AML-193 (cell line): ENCODE measurements at places on chromosomes 11 and 22.

GRCh38 chr11:121688055-121688491, 235.3 kb upstream of the SORL1-AS1 start:
- DNase-seq: no peak

- no peak for DNase-seq
Measured at GRCh38 chr11:130905512-130905911, 10.8 kb downstream of the SNX19 start.

DNA sequence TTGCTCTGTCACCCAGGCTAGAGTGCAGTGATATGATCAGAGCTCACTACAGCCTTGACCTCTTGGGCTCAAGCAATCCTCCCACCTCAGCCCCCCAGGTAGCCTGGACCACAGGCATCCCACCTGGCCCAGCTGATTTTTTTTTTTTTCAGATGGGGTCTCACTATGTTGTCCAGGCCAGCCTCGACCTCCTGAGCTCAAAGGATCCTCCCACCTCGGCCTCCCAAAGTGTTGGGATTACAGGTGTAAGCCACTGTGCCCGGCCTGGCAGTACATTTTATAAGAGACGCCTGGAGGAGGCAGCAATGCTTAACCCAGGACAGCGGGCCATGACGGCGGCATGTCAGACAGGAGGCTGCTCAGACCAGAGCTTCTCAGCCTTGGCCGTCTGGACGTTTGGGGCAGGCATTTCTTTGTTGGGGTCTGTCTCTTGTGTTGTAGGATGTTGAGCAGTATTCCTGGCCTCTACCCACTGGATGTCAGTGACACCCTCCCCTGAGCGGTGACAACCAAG, 4.3 kb downstream of the LGALS2 start:
- DNase-seq: no peak

DNA sequence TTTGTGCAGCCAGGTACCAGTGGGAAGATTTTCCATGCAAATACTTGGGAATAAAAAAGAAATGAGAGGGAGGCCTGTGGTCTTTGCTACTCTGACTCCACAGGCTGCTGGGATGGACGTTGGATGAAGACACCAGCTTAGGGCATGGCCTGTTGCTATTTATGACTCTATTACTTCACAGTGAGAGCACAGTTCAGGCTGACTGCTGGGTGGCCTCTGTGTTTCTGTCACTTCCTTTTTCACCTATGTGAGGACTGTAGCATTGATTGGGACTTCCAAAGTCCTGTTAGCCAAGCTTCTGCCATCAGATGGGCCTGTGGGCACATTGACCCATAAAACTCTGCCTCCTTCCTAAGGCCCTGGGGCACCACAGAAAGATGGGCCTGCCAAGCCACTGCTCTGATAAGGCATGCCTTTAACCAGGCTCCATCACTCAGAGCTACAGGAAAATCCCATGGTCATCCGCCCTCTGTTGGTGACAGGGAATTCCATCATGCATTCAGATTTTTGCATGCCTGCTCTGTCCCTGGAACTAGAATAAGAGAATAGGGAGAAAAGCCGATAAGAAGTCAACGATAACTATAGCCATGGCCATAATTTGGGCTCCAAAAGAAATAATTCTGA, 64.6 kb downstream of the KCNJ1 start:
- no peak for DNase-seq

GRCh38 chr11:130771708-130772107, 144.6 kb downstream of the SNX19 start:
- no peak for DNase-seq

GRCh38 chr11:44311339-44312261, 1.7 kb upstream of the ALX4 start:
- DNase-seq: no peak

- DNase-seq: no peak
Measured at GRCh38 chr11:12179531-12179930, 69.1 kb downstream of the MICAL2 start.

GRCh38 chr11:96256215-96257011, 86.6 kb downstream of the MAML2 start:
- DNase-seq: peak; percentile 38

GRCh38 chr11:12719221-12719620, 45.0 kb downstream of the TEAD1 start:
- no peak for DNase-seq

- DNase-seq: no peak
Measured at GRCh38 chr11:10695833-10696232, 2.3 kb upstream of the IRAG1 start.

DNA sequence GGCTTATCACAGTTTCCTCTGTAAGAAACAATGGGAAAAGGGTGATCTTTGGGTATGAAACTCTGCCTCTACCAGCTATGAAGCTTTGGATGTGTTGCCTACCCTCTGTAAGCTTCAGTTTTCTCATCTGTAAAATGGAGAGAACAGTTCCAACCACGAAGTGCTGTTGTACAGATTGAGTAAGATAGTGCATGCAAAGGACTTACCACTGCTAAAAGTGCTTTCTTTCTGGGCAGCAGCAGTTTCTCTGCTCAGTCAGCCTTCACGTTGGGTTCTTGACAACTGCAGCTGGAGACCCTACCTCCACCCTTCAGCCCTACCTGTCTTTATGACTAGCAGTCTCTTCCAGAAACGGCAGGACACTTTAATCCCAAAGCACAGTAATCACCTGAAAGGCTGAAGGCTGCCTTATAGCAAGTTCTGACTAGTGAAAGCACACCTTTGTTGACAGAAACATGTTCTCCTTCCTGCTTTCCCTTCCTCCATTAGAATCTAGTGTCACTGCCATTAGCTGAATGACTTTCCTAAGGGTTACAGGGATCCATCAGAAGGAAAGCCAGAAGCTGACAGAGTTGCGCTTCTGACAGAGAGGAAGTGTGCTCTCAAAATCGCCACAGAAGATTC, 91.4 kb downstream of the RPL27A start:
- no peak for DNase-seq

GRCh38 chr11:61532134-61533038, 23.8 kb downstream of the LRRC10B start:
- DNase-seq: peak; percentile 3

GRCh38 chr11:85844439-85845123, 10.6 kb upstream of the CCDC83 start:
- DNase-seq: no peak

DNA sequence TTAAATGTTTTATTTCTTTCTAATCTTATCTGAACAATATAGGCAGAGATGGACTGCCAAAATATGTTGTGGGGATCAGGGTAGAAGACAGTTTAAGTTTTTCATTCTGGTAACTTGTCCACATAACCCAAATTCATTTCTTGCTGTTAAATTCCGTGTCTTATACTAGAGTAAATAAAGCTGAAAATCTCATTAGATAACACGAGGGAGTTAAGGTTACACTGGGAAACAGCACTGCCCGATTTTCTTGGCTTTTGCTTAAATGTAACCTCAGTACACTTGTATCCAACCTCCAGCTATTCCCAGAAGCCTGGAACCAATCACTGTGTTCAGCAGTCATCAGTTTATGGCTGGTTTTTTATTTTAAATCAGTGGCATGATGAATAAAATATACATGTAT, 48.2 kb downstream of the MICAL3 start:
- DNase-seq: no peak

DNA sequence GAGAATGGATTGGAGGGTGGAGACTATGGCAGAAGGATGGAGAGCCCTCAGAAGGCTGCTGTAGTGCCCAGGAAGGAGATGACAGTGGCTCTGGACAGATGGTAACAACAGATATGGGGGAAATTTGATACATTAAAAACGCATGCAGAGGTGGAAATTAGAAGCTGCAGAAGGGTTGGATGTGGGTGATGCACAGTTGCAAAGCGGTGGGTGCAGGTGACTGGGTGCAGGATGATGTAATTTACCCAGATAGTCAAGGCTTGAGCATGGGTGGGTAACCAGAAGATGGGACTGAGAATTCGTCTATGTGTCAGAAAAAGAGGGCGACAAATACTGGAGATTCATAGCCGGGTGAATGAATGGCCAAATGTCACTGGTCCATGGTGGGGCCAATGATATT, 570.3 kb downstream of the MN1 start:
- DNase-seq: no peak

- no peak for DNase-seq
Measured at GRCh38 chr22:31537019-31537535, 40.7 kb downstream of the SFI1 start.

- DNase-seq: no peak
Measured at GRCh38 chr22:31346733-31347250, 646 bp upstream of the PATZ1 start.

- DNase-seq: no peak
Measured at GRCh38 chr22:43272301-43272700, 70.9 kb downstream of the SCUBE1 start.

- peak; percentile 77 for DNase-seq
Measured at GRCh38 chr11:66020618-66021357, 5.5 kb downstream of the CATSPER1 start.

DNA sequence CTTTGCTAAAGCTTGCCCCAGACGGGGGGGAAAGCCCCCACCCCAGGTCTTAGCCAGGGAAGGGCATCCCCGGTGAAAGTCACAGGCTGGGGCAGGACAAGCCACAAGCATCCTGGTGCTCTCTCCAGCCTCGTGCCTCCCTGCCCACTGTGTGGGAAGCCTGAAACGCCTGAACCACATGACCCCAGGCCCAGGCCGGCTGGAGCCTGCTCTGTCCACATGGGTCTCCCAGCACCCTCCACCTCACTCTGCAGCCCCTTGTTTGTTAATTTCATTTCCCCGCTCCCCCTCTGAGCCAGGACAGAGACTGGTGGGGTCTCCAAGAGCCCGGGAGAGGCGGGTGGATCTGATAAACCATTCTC, 58.3 kb upstream of the TCF20 start:
- no peak for DNase-seq
